ENCODE measurements at places on chromosomes 3 and 15.

- no peak for DNase-seq
Measured at GRCh38 chr3:138369151-138369900, 20.9 kb downstream of the MRAS start.

- DNase-seq = no peak
Measured at GRCh38 chr3:155428563-155428962, 135.1 kb upstream of the STRIT1 start.

GRCh38 chr3:71358243-71358642 lies 225.3 kb downstream of the FOXP1 start:
- peak; percentile 89 for DNase-seq

- no peak for DNase-seq
Measured at GRCh38 chr3:46282041-46282440, 39.8 kb downstream of the CCR3 start.

DNA sequence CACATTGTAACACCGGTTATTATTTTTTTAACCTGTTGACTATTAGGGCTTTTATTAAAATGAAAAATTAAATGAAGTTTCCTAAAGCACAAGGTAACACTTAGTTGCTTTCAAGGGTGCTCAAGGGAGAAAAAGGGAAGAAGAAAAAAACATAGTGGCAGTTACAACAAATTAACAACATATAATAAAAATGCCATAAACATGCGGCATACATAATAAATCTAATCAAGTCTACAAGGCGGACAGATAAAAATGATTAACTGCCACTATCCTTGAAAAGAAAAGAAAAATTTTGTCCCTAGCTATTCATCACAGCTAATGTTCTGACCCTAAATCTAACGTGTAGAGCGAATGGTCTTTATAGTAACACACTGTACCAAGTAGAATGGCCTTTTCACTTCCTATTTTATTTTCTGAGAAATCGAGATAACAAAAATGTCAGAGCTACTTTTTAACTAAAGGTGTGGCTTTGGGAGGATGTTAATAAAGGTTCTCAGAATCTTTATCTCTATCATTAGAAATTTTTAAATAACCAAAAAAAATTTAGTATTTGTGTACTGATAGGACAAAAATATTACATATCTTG lies 194.9 kb downstream of the FOXP1 start:
- DNase-seq = no peak

DNA sequence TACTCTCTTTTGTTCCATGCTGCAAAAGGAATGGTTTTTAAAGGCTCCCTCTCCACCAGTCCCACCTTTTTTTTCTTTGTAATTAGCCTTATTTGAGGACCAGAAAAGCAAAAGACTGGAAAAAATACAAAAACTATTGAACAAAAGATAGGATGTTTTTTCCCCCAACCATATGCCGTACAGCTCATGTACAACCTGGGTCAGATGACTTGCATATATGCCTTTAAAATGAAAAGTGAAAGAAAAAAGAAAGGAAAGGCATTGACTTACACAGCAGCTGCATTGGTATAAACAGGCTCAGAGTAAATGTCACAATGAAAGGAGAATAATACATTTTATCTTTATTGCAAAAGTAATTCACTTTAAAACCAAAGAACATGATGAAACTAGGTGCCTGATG lies 69.5 kb upstream of the CMC1 start:
- peak; percentile 14 for DNase-seq

DNA sequence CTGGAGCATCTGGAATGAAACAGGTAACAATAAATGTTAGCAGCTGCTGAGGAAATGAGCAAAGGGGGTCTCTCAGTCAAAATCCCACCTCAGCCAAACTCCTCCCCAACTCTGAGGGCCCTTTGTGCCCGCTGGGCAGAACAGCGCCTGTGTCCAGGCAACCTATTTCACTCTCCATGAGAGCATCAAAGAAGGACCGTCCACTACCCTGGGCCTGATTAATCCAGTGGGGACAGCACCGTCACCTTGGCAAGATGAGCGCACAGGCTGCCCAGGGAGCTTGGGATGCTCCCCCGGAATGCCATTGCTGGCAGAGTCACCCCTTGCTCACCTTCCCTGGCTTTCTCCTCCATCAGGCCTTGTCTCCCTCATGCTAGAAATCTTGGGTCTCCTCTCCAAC lies 97.4 kb upstream of the HACD2 start:
- DNase-seq = no peak

- no peak for DNase-seq
Measured at GRCh38 chr3:194933465-194933864, 247.8 kb downstream of the FAM43A start.

DNA sequence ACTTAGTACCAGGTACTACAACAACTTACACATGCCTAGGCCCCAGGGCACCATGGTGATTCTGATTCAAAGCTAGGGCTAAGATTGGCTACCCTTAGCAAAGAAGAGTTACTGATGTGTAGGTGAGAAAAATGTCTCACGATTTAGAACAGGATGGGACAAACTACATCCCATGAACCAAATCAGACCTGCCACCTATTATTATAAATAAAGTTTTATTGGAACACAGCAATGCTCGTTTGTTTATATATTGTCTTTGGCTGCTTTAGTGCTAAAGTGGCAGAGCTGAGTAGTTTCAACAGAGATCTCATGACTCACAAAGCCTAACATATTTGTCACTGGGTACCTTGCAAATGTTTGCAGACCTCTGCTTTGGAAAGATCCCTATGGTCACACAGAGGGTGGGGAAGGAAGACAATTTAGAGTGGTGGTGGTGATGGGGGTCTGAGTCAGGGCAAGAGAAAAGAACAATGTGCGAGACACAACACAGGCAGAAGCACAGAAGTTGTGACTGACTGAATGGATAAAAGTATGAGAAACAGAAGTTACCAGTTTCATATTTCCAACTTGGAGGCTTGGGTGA lies 770.6 kb upstream of the CFAP20DC start:
- DNase-seq = no peak

DNA sequence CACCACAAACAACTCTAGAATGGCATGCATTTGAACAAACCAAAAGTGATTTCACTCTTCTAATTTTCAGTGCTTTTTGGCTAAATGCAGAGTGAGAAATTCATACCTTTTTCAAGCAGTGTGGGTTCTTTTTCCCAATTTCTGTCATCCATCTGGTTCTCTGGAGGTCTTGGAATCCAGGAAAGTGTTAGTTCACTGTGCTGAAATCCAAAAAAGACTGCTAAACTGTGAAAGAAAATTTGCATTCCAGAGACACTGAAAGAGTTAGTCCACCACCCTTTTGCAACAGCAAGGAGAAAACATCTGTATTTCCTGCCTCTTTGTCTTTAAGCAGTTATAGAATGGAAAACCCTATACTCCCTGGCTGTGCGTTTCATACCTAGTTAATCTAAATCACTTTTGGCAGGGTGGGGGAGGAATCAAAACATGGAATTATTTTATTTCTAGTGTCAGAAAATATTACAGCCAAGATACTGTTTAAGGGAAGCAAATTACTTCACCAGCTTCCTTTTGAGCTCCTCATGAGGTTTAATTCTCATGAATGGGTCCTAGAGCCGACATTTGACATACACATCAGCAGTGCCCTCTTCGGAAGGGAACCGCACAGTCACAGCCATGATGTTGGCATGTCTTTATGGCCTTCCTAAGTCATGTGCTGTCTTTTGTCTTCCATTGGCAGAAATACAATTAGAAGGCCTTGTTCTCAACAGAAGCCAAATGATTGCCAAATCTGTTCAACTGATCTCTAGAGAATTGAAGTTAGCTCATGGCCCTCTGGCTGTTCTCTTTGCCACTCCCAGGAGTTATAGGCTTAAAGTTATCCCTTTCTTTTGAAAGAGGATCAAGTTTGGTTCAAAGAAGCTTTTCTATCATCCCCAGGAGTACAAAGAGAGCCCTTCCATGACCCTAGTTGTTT lies 317.7 kb upstream of the TPRG1 start:
- DNase-seq = no peak

DNA sequence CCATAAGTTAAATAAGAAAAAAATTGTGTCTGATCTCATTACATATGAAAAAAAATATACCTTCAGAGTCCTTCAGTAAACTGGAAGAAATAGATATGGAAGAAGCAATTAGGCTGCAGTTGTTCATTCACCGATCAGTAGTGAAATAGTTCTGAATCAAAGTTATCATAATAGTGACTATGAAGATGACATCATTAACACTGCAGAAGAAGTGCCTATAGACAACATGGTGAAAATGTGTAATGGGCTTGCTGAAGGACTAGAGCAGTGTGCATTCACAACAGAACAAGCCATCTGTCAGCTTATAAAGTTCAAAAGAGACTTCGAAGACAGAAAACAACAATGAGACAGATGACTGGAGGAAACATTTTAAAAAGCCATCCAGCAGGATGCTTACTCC lies 144.5 kb downstream of the NAALADL2 start:
- no peak for DNase-seq

DNA sequence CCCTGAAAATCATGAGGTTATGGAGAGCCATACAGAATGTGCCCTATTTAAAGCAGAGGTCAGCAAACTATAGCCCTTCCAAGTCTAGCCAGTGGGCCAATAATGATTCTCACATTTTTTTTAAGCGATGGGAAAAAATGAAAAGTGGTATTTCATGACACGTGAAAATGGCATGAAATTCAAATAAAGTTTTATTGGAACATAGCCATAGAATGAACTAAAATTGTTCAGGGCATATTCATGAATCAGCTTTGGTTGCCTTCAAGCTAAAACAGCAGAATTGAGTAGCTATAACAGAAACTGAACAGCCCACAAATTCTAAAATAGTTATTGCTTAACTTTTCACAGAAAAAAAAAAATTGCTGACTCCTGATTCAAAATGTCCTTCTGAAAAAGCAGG lies 104.5 kb downstream of the TFG start:
- DNase-seq = no peak

GRCh38 chr3:111808439-111808838 lies 50.6 kb upstream of the PHLDB2 start:
- DNase-seq = no peak

- peak; percentile 64 for DNase-seq
Measured at GRCh38 chr3:133572158-133573053, 1.1 kb upstream of the CDV3 start.

DNA sequence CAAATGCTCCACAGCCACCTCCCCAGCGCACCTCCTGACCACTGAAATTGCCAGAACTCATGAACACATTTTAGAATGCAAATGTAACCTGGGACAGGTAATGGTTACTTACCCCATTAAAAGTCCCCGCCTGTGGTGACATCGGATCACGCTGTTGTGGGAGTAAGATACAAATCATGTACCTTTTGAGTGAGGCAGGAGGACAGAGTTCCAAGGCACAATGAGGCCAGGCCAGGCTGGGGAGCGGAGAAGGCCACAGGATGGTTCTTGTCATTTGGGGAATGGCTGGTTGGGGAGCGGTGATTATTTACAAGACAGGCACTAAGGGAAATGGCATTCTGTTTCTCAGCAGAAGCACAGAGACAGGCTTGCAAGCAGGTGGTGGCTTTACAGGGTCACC lies 490.0 kb downstream of the EDEM1 start:
- DNase-seq = no peak

DNA sequence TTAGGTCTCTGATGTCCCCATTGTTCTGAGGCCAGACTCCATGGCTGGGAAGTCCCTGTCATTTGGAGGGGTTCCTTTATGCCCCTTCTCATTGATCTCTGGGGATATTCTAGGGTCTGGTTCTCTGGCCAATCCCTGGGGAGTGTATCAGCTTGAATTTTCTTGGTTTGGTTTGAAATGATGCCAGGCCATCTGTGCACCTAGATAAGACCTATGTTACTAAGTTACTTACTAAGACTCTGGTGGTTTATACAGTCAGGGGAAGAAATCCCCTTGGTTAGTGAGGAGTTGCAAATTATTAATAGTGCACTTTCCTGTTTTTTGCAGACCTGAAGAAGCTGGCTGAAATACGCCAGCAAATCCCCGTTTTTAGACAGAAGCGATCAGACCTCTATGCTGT lies 20.3 kb downstream of the NIT2 start:
- no peak for DNase-seq

- no peak for DNase-seq
Measured at GRCh38 chr15:85002517-85002916, 20.9 kb downstream of the PDE8A start.

- no peak for DNase-seq
Measured at GRCh38 chr15:57332326-57332725, 44.0 kb upstream of the CGNL1 start.
